Central memory CD4-positive, alpha-beta T cell (primary cell): ENCODE measurements at places on chromosomes 5 and 9.

- no peak for DNase-seq
Measured at GRCh38 chr9:92325991-92326500, 293 bp downstream of the CENPP start.

DNA sequence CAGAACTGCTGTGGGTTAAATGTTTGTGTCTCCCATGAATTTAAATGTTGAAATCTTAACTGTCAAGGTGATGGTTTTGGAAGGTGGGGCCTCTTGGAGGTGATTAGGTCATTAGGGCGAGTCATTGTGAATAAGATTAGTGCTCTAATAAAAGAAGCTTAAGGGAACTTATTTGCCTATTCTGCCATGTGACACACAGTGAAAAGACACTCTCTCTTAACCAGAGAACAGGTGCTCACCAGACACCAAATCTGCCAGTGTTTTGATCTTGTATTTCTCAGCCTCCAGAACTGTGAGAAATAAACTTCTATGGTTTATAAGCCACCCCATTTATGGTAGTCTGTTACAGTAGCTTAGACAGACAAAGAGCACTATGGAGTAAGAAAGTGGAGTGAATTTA is 117.9 kb upstream of the SV2C start:
- DNase-seq, result no peak

- no peak for DNase-seq
Measured at GRCh38 chr5:115333164-115333563, 36.7 kb upstream of the CCDC112 start.

DNA sequence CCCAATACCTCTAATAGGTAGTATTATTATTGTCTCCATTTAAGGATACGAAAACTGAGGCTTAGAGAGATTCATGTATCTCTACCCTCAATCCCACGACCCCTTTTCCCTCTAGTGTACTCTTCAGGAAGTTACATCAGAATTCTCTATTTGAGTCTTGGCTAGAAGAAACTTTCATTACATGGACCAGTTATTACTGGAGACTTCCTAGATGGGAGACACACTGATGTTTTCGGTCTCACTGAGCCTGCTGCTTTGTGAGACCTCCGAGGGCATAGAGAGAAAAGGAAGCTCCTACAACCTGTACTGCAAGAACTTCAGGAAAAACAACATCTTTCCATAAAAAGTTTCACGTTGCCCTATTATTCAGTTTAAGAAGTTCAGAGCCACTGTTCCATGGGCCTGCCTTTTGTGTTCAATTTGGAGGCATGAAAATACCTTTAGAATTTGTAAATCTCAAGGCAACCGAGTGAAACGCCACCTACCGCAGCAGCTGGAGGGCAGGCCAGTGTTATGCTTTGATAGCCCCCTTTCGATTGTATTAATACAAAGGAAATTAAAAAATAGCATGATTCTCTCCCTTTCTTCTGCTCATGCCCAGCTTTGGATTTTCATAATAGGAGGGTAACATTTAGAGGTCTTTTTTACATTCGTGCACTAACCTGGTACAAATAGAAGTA is 223.3 kb downstream of the EBF1 start:
- DNase-seq, result no peak

- DNase-seq, result no peak
Measured at GRCh38 chr9:74887981-74888370, 255 bp upstream of the TRPM6 start.

DNA sequence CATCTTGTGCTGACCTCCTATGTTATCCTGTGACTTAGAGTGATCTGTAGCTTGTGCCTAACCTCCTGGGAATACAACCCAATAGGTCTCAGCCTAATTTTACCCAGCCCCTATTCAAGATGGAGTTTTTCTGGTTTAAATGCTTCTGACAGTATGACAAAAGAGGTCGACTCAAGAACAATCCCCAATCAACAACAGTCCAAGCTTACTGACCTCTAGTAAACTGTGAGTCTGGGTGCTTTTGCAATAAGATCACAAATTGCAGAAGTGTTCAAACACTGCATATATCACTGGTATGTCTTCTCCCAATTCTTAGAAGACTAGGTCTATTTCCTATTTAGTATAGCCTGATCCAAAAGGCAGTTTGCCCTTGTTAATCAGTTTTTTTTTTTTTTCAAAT is 323.5 kb upstream of the PTGER4 start:
- no peak for DNase-seq

- no peak for DNase-seq
Measured at GRCh38 chr5:123882319-123882964, 370.5 kb downstream of the CSNK1G3 start.

DNA sequence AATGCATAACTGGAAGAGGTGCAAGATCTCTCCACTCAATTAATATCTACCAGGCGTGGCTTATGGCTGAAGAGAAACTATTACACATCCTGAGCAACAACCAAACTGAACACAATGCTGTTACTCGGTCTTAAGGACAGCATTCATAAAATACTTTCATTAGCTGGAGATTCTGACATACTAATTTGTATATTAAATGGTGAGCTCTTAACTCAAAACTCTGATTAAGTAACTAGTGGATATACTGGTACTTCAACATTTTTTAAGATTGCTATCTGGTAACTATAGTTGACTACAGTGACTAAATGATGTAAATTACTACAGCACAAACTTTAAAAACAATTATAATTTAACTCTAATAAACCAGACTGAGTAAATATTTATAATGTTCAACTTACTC is 15.8 kb downstream of the ZDHHC21 start:
- no peak for DNase-seq

- no peak for DNase-seq
Measured at GRCh38 chr5:135097390-135097789, 63.4 kb upstream of the PITX1 start.

DNA sequence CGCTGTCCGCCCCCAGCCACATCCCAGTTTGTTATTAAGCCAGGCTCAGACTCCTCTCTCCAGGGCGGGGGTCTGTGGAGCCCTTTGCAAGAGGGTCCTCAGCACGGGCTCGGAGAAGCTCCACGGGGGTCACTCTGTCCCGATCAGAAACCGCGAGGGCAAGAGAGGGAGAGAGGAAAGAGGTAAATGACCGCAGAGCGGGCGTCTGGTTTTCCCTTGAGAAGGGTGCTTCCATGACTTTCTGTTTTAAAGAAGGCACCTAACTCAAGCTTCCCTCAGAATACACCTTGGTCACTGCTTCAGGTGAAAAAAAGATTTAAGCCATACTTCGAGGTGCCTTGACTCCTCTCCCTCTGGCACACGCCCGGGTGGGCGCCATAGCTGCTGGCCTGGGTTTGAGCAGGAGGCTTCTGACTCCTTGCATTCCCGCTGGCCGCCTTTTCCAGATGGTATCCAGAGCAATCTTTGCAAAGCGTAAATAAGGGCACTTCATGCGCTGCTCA is 5.8 kb upstream of the TERT start:
- no peak for DNase-seq

DNA sequence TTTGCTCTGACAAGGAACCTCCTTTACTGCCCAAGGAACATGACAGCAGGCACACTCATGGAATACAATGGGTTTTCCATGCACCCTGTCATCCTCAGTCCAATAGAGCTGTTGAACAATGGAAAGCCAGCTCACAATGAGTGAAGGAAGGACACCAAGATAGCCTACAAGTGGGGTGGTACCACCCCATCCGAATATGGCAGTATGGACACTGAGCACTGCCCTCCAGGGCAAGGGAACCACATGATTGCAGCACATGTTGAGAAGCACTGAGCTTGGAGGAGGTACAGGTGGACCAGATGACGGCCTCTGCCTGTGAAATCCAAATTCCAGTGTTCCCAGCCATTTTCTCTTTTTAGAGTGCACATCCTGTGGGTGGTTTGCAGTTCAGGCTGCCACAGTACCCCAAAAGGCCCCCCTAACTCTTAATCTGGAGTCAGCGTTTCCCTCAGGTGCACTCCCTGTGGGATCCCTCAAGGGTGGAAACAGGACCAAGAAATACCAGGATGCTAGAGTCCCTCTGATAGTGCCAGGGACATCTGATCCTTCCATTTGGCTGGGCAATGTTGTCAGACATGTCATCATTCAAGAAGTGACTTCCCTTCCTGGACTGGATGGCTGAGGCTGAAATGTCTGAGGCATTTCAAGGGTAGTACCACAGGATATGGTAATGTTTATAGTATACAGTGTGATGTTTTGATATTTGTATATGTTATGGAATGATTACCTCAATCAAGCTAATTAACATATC is 48.9 kb downstream of the SMC2 start:
- no peak for DNase-seq

DNA sequence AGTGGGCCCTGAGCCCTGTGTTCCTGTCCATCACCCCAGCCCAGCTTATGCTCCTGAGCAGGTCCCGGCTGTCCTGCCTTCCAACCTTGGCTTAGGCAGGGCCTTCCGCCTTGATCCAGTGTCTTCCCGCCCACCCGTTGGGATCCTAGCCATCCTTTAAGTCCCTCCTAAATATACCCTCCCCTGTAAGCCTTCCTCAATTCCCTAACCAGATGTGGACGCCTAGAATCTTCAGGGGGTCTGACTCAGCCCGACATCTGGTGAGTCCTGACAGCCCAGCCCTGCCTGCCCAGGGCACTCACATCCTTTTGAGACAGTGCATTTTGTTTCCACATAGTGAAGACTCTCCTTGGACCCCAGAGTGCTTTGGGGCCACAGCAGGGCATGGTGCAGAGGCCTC is 23.7 kb downstream of the SLC6A7 start:
- DNase-seq, result no peak

- DNase-seq, result no peak
Measured at GRCh38 chr5:57595523-57595991, 112.9 kb upstream of the ACTBL2 start.

DNA sequence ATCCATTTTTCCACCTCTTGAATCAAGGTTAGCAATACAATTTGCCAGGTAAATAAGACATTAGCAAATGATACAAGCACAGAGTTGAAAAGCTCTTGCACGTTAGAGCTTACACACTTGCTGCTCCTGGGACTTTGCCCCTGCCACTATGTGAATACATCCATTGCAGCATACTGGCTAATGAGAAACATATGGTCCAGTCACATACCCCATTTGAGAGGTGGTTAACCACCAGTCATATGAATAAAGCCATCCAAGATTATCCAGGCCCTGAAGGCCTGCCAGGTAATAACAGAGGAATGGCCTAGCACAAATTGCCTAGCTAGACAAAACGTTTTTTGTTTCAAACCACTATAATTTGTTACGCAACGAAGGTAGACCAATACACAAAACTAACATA is 45.8 kb upstream of the FTMT start:
- no peak for DNase-seq

DNA sequence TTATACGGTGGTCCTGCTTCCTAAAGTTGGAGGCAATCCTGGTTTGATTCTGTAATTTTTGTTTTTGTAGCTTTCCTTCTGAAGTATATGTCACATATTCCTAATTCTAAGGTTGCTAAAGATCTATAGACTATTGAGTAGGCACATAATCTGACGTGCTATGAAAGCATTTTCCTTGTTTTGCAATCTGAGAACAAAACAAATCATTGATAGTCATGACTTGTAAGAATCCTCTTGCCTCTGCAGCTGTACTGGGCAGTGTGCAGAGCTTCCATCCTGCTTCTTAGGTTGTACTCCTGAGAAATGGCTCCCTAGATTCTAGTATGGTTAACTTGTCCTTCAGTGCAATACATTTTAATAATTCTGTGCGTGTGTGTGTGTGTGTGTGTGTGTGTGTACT is 35.4 kb downstream of the SEMA6A start:
- no peak for DNase-seq

GRCh38 chr5:76590027-76590426 is 33.2 kb downstream of the F2RL2 start:
- no peak for DNase-seq

GRCh38 chr5:170262061-170263045 is 29.6 kb downstream of the C5orf58 start:
- peak; percentile 83 for DNase-seq

- DNase-seq, result no peak
Measured at GRCh38 chr9:97053717-97054116, 14.8 kb upstream of the CTSV start.

GRCh38 chr9:70602321-70603019 is 188.0 kb upstream of the KLF9 start:
- peak; percentile 45 for DNase-seq

- no peak for DNase-seq
Measured at GRCh38 chr5:36494028-36494427, 112.4 kb upstream of the SLC1A3 start.

GRCh38 chr5:59591162-59591561 is 302.4 kb downstream of the PDE4D start:
- no peak for DNase-seq

DNA sequence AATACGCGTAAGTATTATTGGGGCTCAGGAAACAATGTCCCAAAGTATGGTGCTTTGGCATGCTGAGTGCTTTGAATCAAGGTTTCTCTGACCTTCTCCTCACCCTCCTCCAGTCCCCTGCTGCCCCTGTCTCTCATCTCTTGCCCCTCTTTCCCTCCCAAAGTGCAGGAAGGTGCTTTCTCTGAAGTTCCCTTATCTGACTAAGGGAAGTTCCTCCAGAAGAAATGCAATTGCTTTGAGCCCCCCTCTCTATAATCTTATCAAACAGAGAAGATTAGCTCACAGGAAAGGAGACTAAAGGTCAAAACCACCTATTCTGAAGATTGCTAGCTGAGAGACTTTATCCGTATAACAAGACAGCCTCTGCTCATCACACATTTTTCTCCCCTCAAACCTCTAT is 288.1 kb downstream of the ARL15 start:
- DNase-seq, result no peak

- peak; percentile 80 for DNase-seq
Measured at GRCh38 chr5:39217365-39218281, 1.7 kb downstream of the FYB1 start.

DNA sequence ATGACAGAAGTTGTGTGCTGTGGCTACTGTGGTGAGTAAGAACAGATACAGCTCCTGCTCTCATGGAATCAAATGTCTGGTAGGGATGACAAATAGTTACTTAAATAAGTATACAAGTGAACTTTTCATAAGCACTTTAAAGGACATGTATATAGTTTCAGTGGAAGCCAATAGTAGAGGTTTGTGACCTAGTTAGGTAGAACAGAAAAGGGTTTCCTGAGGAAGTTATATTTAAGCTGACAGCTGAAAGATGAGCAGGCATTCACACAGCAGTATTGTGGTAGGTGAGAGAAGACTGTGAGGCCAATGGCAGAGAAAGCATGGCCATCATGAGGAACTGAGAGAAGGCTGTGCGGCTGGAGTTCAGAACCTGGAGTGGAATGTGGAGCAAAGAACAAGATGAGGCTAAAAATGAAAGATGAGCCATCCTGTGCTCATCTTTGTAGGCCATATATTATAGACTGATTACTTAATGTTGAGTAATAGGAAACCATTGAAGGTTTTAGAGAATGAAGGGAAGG is 15.4 kb downstream of the FAM174A start:
- DNase-seq, result no peak

- no peak for DNase-seq
Measured at GRCh38 chr9:100111235-100111634, 12.2 kb downstream of the INVS start.

- no peak for DNase-seq
Measured at GRCh38 chr5:1016036-1016435, 7.4 kb downstream of the NKD2 start.
